ENCODE measurements at places on chromosomes 2 and 18.

DNA sequence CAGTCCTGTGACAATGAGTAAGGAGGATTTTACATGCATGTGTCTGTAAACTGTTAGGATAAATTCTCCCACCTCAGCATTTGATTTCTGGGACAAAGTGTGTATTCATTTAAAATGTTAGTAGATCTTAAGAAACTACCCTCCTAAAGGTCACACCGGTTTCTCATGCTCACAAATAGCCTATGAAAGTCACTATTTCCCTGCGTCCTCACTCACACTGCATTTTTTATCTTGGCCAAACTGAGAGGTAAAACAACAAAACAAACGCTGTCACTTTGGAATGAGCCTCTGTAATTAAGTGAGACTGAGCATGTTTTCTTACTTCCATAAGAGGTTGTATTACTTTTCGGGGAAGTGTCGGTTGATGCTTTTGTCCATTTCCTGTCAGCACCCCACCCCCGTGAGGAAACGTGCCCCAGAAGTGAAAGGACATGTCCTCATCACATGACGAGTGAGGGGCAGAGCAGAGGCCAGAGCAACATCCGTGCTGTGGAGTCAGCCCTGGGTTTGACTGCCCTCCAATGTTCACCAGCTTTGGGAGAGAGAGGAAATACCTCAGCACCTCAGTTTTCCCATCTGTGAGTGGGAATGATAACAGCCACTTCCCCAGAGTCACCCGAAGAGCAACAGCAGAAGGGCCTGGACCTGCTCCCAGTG is 3.1 kb downstream of the GYPC start:
- DNase-seq, result peak; percentile 53

DNA sequence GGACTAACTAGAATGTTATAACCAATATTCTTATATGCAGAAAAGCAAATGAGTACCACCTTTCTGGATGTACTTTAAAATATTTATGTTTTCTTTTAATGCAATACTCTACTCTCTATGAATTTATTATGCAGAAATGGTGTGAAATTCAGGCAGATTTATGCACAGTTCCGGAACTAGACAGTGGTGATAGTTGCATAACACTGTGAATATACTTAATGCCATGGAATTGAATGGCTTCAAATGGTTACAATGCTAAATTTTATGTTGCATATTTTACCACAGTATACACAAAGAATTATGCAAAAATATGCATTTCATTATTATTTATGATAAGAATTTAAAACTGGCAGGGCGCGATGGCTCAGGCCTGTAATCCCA is 287.8 kb upstream of the FN1 start:
- no peak for DNase-seq

DNA sequence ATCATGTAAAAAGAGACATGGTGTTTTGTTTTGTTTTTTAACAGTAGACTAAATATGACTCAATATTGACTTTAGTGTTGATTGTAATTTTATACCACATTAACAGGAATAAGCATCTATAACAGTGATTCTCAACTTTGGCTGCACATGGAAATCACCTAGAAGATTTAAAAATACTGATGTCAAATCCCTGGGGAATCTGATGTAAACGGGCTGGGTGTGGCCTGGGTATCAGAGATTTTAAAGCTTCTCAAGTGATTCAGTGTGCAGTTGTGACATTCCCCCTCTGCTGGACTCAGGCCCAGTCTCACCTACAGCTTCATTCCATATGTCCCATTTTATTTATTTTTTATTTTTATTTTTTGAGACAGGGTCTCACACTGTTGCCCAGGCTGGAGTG is 82.8 kb upstream of the ATP8B1 start:
- no peak for DNase-seq

DNA sequence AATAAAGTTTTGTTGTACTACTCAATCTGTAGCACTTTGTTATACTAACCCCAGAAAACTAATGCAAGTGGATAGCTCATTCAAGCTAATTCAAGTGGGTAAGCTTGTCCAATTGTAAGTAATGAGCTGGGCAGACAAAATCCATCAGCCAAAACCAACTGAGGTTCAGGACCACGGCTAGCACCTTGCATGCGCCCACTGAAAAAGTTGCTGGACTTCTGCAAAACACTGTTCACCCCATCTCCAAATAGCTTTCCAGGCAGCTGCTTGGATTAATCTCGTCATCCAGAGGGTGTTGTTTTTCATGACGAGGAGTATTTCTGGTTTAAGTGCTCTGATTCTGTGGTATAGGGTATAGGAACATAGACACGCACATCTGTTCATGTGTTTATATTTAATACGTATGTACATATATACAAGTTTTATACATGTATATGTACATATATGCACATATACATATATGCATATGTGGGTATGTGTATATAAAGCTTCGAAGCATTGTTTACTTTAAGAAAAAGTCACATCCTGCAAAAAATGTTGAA is 307.5 kb downstream of the GALR1 start:
- no peak for DNase-seq

DNA sequence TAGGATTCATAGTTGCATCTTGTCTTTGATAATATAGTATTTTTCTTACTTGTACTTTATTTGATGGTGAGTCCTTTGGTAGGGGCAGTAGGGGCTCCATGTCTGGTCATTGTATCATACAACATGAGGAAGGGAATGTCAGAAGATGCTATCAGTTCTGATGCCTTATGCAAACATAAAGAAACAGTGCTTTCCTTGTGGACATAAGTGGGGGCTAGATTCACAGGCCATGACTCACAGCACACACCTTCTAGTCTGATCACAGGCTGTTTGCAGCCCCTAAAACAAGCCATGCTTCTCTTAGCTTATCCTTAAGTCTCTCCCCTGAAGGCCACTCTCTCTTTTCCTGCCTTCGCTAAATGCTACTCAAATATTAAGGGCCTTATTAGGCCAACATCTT is 10.7 kb upstream of the SLC14A1 start:
- DNase-seq, result no peak

GRCh38 chr2:60844105-60844504 is 37.3 kb upstream of the REL start:
- no peak for DNase-seq

DNA sequence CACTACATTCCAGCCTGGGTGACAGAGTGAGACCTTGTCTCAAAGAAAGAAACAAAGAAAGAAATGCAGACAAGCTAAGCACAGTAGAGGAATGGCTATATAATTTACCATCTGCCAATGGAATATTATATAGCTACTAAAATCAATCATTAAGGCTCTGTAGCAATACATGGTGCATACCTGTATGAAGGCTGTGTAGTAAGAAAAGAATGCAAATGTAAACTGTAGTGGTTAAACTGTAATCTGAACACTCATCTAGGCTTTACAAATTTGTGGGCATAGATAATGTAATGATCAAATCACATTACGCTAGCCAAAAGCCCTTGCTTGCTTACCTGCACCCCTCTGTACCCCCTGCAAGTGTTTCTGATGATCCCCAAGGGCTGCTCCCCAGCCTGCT is 230.9 kb downstream of the LTBP1 start:
- no peak for DNase-seq

DNA sequence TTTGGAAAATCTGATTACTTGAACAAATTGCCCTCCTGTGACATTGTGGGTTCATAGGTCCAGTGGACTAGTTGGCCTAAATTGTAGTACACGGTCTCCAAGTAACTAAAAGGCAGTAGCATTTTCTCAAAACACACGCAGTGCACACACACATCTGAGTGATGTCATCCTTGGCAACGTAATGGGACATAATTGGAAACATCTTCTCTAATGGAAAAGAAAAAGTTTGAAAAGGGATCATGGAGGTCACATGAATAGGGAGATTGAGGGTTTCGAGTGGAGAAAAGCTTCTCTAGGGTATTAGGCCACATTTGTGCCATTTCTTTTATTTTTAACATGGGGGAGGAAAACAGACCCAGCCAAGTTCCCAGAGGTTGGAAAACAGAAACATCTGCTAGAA is 93.3 kb downstream of the MAP4K4 start:
- DNase-seq, result no peak

DNA sequence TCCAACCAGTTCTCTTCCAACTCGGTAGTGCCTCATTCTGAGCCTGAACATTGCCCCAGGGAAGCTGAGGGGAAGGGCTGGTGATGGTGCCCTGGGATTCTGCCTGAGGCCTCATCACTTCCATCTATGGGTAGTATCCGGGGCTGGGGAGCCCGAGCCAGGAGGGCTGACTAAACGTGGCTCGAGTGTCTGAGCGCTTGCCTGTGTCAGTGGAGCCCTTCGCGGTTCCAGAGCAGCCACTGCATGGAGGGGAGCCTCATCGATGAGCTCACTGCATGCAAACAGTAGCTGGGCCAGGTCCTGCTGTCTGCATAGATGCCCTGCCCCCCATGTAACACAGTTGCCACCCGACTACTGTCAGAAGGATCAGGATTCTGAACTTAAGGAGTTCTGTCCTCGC is 129.3 kb downstream of the GLI2 start:
- DNase-seq, result no peak

DNA sequence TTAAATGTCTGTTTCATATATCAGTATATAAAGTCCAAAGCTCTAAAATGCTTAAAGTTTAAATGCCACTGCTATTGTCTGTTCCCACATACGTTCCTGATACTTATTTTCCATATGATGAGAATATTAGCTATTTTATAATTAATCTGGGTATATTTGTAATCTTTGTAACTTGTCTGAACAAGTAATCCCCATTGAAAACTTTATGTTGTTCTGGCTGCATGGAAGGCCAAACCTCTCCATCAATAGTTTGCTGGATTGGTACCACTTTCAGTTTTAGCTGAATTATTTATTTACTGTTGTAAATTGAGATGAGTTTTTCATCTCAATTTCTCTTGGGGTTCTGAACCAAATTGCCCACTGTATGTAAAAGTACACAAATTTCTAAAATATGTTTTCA is 1.5 kb downstream of the MBD5 start:
- no peak for DNase-seq

GRCh38 chr2:208252716-208253492 is 2.0 kb downstream of the IDH1 start:
- DNase-seq, result no peak

GRCh38 chr2:136131961-136132824 is 14.2 kb upstream of the CXCR4 start:
- DNase-seq, result no peak

DNA sequence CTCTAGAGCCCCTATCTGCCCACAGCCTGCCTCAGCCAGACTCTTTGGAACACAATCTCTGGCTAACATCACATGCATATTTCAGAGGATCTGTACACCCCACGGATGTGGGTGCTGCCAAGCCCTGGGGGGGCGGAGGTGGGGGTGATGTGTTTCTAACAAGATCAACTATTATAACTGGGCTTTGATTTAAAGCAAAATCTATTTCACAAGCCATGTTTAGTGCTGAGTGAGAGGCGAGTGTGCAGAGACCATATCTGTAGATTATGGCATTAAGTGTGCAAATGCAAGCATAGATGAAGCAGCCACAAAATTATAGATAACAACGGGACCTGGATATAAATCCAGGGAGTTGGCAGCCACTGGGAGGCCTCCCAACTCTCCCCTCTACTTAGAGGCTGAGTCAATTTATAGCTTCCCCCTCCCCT is 135.8 kb upstream of the SMAD2 start:
- DNase-seq, result no peak

DNA sequence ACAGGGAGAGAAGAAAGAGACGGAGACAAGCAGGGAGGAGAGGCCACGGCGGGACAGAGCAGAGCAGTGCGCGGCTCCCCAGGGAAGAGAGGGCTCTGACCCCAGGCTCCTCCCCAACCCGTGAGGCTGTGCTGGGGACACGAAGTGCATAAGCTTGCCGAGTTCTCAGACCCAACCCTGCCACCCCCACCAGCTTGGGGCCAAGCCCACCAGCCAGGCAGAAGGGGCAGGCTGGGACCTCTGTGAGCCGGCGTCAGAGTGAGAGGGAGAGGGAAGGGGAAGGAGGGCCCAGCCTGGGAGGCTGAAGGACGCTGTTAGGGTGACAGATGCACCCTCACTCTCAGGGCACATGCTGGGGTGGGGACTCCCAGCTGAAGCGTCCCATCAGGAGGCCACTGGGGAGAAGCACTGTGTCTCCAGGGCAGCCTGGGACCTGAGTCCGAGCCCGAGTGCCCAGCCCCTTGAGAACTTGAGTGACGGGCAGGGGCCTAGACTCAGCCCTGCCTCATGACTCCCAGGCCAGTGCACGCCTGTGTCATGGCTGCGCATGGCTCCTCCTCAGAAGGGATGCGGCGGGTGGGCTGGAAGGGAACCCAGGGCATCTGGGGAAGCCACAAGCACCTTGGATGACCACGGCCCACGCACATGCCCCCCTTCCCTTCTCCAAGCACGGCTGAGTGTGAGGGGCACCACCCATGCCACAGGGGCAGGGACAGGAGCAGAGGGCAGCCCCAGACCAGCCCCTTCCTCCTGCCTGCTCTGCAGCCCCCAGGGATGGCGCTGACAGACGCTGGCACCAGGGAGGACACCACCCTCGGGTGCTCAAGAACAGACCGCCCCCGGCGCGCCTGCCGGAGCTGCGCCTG is 31.0 kb downstream of the MTERF4 start:
- DNase-seq, result no peak

DNA sequence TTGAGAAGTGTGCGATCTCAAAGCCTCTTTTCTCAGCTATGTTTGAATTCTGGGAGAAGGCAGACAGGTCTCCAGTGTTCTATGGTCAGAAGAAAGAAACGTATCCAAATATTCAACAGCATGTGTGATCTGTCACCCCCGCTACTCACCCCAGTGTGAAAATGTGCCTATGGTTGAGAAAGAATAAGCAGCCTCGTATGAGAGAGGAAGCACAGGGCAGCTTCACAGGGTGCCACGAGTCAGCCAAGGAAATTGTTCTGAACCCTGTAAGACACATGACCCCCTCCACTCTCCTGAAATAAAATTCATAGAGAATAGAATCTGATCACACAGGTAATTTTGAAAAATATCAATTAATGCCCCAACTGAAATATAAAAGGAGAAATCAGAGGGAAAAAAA is 8.0 kb upstream of the SF3B1 start:
- no peak for DNase-seq

All from H4 (cell line).